ENCODE measurements at places on chromosomes 2 and 18.

DNA sequence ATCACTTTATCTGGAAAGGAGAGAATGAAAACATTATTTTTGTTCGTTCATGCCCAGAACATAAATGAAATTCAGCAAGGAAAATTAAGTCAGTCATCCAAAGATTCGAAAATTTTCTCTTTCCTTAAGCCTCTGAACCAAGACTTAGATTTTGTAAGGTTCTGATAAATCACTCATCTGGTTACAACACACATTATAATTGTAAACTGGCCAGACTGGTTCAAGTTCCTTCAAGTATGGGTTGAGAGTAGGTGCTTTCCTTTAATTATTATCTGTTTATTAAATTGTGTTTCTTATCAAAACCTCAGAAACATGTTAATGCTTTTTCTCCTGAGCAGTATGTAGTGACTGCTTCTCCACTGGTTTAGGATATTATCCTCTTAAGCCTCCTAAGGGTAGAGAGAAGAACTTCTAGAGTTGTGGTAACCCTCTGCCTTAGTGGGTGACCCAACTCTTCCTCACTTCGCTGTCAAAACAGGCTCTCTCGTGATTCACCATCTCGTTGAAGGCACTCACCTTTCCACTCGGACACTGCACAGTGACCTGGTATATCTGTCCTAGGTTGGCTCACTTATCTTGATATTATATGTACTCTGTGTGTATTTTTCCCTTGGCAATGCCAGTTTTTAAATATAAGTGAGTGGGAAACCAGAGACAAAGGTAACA is 325.9 kb downstream of the PAX3 start:
- no peak for DNase-seq

DNA sequence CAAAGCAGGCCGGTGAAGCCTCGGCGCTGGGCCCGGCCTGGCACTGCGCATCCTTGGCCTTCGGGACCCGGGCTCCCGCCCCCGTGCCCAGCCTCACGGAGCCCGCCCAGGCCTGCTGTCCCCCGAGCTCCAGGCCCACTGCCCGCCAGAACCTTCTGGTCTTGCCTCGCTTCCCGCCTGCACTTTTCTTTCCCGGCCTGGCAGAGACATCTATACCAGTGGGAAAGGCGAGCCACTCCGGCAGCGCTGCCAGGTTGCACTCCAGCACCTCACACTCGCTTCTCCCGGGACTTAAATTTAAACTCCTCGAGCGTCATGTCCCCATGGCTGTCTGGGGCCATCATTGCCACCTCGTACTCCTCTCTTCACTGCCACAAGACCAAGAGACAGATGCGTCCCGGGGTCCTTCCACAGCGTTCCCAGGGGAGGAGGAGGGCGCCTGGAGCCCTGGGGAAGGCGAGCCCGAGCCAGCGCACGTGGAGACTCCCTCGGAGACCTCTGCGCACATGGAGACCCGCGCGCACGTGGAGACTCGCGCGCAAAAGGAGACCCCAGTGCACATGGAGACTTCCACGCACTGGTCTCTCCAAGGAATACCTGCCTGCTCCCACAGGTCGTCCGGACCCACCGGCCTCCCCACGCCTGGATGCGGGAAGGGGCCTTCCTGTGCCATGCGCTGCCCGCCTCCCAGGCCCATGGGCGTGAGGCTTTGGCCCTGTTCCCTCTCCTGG is 253.1 kb upstream of the SALL3 start:
- DNase-seq = no peak

DNA sequence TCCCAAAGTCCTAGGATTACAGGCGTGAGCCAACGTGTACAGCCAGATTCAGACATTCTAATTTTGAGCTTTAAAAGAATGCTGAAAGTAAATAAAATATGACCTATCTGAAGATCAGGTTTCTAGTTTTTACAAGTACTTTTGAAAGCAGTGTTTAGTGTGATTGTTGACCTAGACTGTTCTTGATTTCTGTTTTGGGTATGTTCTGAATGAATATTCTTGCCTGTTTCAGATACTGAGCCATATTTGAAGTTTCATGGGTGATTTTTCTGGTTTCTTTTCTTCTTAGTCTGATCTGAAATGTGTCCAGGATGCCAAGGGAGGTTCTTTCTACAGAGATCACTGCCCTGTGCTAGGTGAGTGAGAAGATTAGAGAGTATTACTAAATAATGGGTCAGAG is 37.2 kb downstream of the MIB1 start:
- DNase-seq = no peak

DNA sequence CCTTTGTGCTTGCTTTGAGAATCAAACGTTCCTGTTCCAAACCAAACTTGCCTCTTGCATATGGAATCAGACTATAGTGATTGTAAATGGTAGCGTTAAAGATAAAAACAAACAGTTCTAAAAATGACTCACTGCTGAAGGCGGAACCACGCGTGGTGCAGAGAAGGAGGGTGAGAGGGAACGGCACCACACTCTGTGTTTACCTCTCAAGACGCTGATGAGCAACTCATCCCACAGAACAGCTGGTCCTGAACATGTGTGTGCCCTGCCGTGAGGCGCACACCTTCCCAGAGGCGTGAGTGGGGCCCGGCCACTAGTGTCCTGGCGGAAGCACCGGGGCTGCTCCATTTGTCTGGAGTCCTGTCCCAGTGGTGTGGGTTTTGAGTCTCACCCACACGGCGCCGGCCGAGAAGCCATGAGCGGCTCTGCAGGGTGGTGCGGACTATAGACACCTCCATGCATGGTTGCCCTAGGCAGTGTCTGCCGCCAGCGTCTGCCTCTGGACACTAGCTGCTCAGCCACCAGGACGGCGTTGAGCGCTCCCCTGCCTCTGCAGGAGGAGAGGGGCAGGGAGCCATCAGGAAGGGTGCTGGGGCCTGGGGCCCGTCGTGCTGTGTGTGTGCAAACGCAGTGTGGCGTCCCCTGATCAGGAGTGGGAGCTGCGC is 52.1 kb downstream of the NFATC1 start:
- DNase-seq = no peak

- no peak for DNase-seq
These were observed 99.7 kb downstream of the TTN start for GRCh38 chr2:178707476-178707875.

- no peak for DNase-seq
These were observed 57.4 kb downstream of the MYO1B start for GRCh38 chr2:191302459-191303139.

Data from activated CD4-positive, alpha-beta T cell treated with anti-CD3 and anti-CD28 coated beads, Interleukin-2, amount 50 U/mL, for 24 hours (primary cell).